RWPE2 (cell line): ENCODE measurements at places on chromosomes 2 and 18.

DNA sequence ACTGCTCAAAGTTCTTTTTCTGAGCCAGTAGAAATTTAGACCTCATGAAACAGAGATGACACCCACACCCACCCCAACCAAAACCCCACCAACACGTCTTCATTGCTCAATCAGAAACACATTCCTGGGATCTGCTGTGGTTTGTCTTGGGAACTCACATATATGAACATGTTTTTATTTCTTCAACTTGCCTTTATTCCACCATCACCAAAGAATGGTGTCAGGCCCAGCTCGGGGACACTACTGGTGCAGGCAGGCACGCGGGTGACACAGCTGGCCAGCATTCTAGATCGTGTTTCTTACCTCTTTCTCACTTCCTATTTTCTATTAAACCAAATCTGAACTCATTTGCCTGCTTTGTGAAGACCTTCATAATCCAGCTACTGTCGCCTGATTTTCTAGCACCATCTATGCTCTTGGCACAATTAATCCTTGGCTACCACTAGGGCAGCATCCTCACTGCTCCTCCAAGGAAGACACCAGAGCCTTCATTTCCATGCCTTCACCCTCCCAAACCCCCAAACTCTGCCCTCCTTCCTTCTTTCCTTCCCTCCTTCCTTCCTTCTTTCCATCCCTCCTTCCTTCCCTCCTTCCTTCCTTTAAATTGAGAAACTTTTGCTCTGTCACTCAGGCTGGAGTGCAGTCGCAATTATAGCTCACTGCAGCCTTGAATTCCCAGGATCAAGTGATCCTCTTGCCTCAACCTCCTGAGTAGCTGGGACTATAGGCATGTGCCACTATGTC is 157.1 kb downstream of the BCL2 start:
- DNase-seq, result no peak

GRCh38 chr2:229571243-229571642 is 143.1 kb downstream of the DNER start:
- DNase-seq, result no peak

GRCh38 chr2:234091432-234091879 is 41.0 kb downstream of the SPP2 start:
- DNase-seq, result no peak

DNA sequence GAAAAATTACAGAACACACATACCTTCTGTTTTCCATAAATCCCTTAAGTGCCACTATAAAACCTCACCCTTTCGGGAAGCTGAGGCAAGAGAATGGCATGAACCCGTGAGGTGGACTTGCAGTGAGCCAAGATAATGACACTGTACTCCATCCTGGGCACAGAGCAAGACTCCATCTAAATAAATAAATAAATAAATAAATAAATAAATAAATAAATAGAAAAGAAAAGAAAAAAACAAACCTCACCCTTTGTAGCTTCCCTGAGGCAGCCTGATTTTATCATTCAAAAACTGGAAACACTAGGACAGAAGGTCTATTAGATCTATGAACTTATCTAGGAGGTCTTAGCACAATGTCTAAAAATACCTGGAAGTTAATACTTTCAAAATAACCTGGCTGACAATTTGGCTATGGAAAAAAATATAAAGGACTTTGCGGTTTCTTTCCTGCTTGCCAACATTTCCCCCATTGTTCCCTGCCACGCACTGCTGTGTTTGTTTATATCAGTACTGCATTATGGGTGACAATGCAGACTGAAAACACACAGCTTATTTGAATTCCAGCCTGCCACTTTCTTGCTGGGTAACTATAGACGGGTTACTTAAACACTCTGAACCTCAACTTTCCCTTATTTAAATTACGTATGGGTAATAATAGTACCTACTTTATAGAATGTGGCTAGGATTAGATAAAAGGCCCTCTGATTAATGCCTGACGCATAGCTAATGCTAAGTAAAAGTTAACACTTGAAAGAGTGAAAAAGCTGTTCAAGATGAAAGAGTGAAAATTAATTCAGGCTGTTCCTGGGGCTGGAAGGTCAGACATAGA is 313.0 kb downstream of the RDH14 start:
- no peak for DNase-seq

- no peak for DNase-seq
These were observed 10.6 kb downstream of the SCG2 start for GRCh38 chr2:223591596-223591995.

DNA sequence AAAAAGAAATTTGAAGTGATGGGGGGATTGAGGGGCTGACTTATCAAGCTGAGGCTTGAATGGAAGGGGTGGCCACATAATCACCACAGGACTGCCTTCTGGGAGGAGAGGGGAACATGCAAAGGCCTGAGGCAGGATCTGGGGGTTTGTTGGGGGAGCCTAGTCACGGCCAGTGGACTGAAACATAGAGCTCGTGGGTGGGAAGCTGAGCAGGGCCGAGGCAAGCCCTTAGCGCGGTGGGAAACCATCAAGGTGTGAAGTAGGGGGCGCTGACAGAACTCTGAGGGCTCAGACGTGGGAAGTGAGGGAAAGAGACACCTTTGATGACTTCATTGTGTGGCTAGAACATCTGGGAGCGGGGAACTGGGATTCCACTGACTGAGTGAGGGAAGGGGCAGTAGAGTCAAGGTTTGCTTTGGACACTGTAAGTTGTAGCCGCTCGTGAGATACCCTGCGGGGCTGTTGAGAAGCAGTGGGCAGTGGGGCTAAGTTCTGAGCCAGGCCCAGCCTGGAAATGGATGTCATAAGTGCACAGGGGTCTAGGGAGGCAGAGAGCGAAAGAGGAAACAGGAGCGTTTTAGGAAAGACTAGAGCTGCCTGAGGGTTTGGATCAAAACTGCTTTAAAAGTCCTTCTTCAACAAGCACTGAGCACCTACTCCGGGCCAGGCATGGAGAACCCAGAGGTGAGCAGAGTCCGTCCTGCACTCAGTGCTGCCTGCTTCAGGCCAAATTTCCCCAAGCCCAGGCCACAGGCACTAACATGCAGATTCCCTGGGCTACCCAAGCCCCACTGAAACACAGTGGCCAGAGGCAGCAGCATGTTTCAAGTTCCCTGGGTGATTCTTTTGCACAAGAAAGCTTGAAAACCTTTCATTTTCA is 686 bp upstream of the SNORC start:
- DNase-seq, result no peak

- no peak for DNase-seq
These were observed 10.8 kb upstream of the LYPD6B start for GRCh38 chr2:149027590-149028250.

DNA sequence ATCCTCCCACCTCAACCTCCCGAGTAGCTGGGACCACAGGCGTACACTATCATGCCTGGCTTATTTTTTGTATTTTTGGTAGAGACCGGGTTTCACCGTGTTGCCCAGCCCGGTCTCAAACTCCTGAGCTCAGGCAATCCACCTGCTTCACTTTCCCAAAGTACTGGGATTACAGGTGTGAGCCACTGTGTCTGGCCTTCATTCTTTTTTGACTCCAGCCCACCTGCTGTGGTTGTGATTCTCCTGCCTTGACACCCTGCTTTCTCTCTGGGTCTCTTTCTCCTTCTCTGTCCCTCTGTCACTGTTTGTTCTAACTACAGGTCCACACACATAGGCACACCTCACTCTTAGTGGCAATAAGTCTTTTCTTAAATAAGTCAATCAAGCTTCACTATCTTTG is 85.3 kb downstream of the FTCDNL1 start:
- no peak for DNase-seq

GRCh38 chr2:70461414-70461813 is 92.2 kb downstream of the TGFA start:
- no peak for DNase-seq

- DNase-seq, result no peak
These were observed 4.2 kb upstream of the CCNYL1 start for GRCh38 chr2:207706936-207707860.

- DNase-seq, result no peak
These were observed 54.4 kb downstream of the EPHA4 start for GRCh38 chr2:221517696-221518151.

- no peak for DNase-seq
These were observed 248.4 kb upstream of the KCNJ3 start for GRCh38 chr2:154449951-154450658.

- no peak for DNase-seq
These were observed 276.5 kb upstream of the MGAT5 start for GRCh38 chr2:133977405-133977804.

DNA sequence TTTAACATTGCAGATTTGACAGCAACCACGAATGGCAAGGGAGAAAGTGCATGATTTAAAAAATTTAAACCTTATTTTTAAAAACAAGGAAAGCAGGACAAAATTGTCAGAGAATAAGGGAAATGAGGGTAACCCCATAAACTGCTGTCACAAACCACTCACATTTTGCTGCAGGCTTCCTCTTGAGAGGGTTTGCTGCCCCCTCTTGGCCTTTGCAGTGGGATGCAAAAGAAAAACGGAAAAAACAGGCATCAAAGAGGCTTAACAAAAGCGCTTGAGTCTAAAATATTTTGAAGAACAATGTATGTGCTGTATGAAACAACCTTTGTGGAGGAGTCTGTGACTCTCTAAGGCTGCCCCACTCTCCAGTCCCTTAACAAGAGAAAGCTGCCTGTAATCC is 91.6 kb downstream of the TMX3 start:
- no peak for DNase-seq

- DNase-seq, result no peak
These were observed 29.1 kb downstream of the SLC4A3 start for GRCh38 chr2:219656526-219656925.

DNA sequence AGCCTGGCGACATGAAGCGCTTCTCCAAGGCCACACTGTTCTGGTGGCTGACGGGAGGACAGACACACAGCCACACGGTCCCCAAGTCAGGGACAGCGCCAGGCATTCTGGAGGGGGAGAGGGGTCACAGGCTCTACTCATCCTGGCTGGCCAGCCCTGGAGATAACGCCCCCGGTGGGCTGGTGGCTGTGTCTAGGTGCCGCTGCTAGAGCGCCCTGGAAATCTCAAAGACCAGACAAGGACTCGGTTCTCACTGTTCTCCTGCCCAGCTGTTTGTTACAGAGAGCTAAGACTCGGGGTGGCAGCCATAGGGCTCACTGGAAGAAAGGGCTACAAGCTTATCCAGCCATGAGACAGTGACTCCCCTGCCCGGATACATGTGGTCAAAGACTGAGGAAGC is 72.0 kb downstream of the KCNF1 start:
- DNase-seq, result no peak

DNA sequence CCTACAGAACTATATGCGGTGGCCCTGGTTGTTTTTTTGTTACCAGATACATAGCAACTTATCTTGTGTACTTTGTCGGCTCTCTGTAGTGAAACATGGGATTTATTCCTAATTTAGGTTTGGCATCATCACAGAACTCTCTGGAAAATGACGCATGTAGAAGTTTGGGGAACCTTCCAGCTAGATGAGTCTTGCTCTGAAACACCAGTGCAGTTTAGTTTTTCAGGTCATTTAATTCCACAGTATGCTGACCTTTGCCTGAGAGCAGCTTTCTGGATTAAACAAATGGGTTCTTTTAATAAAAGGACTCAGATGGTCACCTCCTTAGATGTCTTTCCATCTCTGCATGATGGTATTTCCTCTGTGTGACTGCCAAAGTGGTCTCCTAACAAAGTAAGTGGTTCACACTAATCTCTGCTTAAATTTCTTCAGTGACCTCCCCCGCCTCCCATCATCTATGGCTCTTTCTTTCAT is 39.9 kb downstream of the MYO3B start:
- DNase-seq, result no peak

- no peak for DNase-seq
These were observed 3.1 kb downstream of the COL3A1 start for GRCh38 chr2:188977317-188977716.

DNA sequence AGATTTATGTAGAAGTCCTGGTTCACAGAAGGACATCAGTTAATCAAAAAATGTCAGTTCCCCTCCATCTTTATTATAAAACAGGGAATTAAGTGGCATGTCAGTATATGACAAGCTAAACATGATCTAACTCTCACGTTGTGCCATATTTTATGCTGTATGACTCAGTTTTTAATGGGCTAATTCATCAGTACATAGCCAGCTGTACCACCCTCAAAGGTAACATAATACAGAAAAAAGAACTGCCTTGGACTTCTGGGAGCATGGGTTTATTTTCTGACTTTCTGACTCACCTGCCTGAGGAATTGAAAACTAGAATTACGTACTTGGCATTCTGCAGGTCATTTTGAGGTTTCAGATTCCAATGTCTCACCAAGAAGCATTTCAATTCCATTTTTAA is 135.7 kb downstream of the CMPK2 start:
- DNase-seq, result no peak

DNA sequence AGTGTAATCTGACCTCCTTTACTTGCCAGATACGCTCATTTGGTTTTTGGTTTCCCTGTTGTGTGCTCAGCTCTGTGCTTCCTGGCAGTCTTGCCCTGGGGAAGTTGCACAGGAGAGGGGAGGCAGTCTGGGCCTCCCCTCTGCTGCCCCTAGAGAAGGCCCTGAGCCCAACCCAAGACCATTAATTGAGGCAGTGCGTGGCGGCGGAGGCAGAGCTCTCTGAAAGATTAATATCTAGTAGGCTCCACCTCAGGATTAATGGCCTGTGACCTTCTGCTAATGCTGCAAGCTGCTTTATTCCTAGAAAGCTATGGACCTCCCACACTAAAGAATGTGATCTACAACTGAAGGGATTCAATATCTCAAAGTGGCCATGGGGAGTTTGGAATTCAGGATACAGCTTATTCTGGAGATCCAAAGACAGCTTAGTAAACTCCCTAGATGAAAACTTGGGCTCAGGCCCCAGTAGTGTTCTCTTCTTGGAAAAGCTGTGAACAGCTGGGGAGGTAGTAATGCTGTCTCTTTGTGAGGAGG is 41.4 kb upstream of the MAPRE2 start:
- no peak for DNase-seq

DNA sequence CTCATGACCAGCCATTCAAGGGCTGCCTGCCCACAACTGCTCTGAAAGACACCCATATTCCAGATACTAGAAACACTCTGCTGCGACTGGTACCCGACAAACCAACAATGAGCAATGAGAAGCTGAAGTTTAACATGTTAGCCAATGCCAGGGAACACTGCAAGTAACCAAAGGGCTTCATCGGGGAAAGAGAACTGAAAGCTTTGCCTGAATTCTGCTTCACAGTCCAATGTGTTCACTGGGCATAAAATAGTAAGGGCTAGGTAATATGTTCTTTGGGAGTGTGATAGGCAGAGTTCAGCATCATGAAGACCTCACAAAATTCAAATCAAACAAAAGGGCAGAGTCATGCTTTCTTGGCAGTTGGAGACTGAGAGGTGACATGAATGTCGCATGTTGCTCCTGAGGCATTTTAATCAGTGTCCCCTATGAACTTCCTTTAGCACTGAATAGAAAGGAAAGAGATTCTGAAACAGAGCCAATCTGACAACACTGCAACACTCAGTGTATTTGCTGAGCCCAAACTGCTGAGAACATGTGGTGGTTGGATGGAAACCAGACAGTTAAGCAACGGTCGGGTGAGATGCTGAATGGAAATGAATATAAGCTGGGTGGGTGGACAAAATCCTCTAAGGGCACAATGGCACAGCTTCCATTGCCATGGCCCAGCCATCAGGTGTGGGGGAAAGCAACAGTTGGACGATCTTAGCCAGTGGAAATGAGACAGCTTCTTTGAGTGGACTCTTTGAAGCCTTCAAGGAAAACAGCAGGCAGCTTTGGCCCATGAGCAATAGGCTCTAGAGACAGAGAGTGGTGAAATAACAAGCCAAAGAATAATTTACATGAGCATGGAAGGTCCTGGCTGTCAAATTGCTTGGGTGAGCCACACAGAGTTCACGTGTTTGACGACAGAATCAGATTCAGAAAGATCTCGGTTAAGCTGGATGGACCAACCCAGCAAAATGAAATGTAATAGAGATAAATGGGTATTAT is 277.5 kb downstream of the AFF3 start:
- no peak for DNase-seq
